Mammary microvascular endothelial cell (primary cell): ENCODE measurements at places on chromosomes 6 and 20. TPM values are rescaled to one million over a fixed set of nuclear protein-coding genes. Genes with fewer than 3 reads are reported as not detected.

The MEP1A gene
- total RNA-seq = not detected in 2 replicates

The MICB gene
- total RNA-seq = 19.6 and 21.7 TPM in 2 replicates

The COL20A1 gene
- not detected in 2 replicates for total RNA-seq

The HMGN3 gene
- 60.5 and 61.1 TPM in 2 replicates for total RNA-seq

The GTSF1L gene
- total RNA-seq = not detected in 2 replicates

The MYL9 gene
- total RNA-seq = 30.7 and 32.0 TPM in 2 replicates

The TPX2 gene
- 106 and 111 TPM in 2 replicates for total RNA-seq

The ADGRB3 gene
- total RNA-seq = not detected in 2 replicates

The ALDH5A1 gene
- 0.25 and 0.40 TPM in 2 replicates for total RNA-seq

The SLC16A10 gene
- total RNA-seq = not detected in 2 replicates

The SLC32A1 gene
- total RNA-seq = not detected in 2 replicates

The GABRR1 gene
- not detected in 2 replicates for total RNA-seq

The AKAP7 gene
- 3.1 and 5.3 TPM in 2 replicates for total RNA-seq

The MEI4 gene
- total RNA-seq = not detected in 2 replicates

The SPATA25 gene
- total RNA-seq = 1.3 TPM in 1 of 2 replicates, not detected in the other

The ZC3H12D gene
- total RNA-seq = 0.05 TPM in 1 of 2 replicates, not detected in the other

The NUDT3 gene
- total RNA-seq = 16.7 and 17.0 TPM in 2 replicates
